ENCODE measurements at places on chromosomes 5 and 9.
A peak's percentile ranks its signal among the peaks of the same experiment; 100 is the strongest.

DNA sequence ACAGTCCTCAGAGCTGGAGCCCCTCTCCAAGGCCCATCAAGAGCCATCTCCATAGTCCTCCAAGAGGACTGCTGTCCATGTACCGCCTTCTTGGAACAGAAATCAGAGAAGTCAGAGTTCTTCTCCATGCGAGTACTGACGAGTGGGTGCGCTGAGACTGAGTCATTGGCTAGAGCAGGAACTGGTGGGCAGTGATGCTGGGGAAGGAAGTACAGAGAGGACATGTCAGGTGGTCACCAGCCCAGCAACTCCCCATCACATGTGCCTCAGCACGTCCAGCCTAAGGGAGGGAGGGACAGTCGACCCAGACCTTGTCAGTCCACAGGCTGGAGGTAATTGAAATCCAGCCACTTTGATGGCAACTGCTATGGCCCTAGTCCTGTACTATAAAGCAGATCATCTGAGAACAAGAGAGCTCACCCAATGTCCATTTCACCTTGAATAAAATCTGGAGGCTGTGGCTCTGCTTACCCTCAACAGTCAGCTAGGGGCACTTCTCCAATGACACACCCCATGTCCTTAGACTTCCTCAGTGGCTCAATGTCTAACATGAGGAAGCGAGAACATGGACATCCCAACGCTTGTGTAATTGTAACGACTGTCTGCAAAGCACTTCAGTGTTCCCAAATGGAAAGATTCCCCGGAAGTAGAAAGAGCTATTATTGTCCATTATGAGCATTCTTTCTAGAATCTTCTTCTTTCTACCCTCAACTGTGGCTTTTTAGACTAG, 15.0 kb upstream of the FBP1 start:
- DNase-seq, result no peak

DNA sequence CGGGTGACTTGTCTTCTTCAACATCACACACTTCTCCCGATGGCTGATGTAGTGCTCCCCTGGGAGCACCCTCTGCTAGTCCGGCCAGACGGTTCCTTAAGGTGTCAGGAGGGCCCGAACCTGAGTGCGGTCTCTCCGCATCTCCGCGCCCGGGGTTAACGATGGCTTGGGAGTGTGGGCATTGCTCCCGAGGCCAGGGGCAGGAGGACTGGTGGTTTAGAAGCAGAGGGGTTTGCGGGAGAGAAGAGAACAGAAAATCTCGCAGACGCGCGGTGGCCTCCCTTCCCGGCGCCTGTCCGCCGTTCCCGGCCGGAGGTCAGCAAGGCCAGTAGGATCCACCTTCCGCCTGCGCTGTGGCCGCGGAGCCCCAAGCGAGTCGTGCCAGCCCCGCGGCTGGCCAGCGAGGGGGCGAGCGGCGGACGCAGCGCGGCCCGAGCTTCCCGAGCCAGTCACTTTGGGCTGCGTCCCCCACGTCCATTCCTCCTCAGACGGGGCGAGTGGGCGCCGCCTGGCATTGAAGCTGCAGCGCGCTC, 700 bp downstream of the CDO1 start:
- DNase-seq, result peak; percentile 63

DNA sequence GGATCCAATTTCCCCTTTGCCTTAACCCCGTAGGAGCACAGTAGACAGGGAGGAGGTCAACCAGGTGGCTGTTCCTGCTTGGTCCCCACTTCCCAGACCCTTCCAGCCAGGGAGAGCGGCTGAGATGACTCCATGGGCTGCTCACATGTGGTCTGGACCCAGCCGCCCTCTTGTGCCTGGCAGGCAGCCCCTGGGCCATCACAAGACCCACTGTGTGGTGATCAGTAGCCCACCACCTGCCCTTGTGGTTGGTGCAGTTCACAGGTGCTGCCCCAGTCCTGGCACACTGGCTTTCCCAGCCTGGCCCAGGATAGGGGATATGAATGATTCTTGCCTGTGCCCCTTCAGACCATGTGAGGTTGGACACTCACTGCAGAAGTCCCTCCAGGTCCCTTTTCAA, 1556.7 kb downstream of the FOXD4L5 start:
- no peak for DNase-seq

- no peak for DNase-seq
These were observed 25.8 kb downstream of the C5 start for GRCh38 chr9:121024237-121024636.

DNA sequence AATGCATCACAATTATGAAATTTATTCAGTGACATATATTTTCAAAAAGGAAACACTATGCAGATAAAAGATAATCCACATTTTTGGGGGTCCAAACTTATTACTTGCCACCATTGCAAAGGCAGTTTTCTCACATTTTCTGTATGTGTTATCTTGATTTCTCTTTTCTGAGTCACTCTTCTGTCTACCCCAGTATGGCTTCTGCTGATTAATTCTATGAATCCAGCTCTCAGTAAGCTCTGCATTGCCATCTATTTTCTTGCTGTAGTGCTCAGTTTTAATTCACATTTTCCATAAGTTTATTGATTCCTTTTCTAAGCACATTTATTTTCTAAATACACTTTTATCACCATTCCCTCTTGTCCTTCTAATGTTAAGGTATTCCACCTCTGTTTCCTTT, 1.7 kb downstream of the IFNA10 start:
- no peak for DNase-seq

- no peak for DNase-seq
These were observed 80.2 kb downstream of the OSTF1 start for GRCh38 chr9:75168270-75169178.

DNA sequence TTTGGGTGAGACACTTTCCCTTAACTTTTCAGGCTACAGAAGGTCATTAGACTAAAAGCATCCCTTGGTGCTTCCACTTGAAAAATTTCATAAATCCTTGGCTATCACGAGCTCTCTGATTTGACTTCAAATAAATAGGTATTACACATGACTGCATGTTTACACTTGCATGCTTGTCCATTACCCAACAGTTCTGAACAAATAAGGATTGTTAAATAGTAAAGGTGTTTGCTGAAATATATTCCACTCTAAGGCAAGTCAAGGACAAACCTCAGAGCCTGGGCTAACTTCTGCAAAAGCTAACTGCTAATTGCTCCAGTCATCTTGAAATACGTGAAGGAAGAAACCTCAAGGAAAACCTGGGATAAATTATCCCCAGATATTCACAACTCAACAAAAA, 14.5 kb downstream of the FBXW2 start:
- no peak for DNase-seq

DNA sequence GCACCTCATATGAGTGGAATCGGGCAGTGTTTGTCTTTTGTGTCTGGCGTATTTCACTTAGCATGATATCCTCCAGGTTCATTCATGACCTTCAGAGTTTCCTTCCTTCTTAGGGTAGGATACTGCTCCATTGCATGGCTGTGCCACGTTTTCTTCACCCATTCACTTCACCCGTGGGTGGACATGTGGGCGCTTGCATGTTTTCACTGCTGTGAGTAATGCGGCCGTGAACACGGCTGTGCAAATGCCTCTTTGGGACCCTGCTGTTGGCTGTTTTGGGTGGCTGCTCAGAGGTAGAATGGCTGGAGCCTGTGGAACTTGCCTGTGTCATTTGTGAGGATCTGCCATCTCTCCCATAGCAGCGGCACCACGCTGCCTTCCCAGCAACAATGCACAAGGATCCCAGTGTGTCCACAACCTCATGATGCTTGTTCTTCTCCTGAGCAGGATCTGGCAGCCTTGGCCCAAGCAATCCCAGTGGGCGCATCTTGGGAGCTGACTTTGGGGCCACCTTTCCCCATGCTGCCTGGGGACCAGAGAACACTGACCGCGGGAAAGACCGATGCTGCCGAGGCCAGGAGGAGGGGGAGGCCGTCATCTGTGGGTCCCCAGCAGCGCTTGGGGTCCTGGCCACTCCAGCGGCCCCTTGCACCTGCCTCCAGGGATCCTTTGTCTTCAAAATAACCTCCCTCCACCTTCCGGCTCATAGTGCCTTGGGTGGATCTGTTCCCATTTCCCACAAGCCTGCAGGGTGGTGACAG, 2.3 kb upstream of the SCGB3A1 start:
- DNase-seq, result no peak

- DNase-seq, result no peak
These were observed 62.2 kb downstream of the EPB41L4B start for GRCh38 chr9:109258481-109259302.

DNA sequence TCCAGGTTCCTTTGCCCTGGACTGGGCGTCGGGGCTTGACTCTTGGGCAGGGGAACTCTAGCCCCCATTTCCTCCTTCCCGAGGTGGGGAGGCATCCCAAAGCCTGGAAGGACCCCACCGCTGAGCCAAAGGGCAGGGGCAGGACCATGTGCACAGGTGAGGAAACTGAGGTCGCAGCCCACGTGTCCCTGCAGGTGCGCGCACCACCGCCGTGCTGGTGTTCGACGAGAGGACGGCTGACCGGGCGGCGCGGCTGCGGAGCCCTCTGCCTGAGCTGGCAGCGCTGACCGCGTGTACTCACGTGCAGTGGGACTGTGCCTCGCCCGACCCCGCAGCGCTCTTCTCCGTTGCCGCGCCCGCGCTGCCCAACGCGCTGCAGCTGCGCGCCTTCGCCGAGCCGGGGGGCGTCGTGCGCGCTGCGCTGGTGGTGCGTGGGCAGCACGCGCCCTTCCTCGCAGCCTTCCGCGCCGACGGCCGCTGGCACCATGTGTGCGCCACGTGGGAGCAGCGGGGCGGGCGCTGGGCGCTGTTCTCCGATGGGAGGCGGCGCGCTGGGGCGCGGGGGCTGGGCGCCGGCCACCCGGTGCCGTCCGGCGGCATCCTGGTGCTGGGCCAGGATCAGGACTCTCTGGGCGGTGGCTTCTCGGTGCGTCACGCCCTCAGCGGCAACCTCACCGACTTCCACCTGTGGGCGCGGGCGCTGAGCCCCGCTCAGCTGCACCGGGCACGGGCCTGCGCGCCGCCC, 2.8 kb downstream of the ADGRD2 start:
- no peak for DNase-seq

GRCh38 chr5:125536582-125536981, 790.1 kb upstream of the ZNF608 start:
- DNase-seq, result no peak

DNA sequence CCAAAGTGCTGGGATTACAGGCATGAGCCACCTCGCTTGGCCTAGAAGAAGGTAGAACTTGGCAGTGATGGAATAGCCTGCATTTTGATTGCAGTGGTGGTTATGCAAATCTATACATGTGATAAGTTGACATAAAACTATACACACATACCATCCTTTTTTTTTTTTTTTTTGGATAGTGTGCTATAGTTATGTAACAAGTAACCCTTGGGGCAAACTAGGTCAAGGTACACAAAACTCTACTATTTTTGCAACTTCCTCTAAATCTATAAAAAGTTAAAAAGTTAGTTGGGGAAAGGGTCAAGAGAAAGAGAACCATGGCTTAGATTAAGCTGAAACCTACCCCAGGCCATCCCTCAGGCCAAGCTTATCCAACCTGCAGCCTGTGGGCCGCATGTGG, 11.1 kb downstream of the TRIM14 start:
- no peak for DNase-seq

GRCh38 chr5:80931411-80931810, 28.8 kb upstream of the RASGRF2 start:
- DNase-seq, result no peak

DNA sequence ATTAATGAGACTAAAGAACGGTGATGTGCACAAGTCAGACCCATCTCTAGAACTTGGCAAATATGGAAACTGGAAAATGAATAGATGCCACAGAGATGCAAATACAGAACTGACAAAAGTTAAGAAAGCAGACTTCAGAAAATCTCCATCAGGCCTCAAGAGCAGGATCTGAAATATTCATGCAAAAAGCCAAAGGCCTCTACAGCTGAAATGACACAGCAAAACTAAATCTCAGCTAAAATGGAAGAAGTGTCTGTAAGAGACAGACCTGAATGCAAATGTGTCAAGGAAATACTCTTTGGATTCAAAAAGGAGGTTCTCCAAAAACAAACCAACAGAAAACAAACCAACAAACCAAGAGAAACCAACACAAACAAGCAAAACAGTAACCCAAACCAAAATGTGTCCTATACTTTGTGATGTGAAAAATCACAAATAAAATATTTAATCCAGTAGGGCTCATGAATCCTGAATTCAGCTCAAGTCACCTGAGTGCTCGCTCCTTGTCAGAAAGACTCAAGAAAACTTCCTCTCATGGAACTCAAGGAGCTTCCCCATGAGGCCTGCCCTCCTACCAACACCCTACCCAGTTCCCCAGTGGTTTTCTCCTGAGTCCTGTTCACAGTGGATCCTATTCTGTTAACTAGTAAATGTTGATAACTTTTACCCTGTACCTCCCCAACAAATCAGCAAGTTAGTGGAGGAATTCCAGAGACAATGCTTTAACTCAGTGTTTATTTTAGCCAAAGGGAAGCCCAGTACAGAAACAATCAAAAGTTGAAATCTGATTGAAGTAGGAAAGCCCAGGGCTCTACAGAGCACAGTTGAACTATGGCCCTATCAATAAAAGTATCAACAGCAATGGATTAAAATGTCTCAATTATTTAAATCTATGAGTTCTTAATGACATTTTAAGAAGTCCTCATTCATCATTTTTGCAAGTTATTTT, 14.6 kb downstream of the MRPS27 start:
- DNase-seq, result no peak

GRCh38 chr9:136201609-136202453, 3.1 kb downstream of the LHX3 start:
- DNase-seq, result peak; percentile 40

GRCh38 chr5:97576956-97577355, 393.9 kb upstream of the RIOK2 start:
- DNase-seq, result no peak

DNA sequence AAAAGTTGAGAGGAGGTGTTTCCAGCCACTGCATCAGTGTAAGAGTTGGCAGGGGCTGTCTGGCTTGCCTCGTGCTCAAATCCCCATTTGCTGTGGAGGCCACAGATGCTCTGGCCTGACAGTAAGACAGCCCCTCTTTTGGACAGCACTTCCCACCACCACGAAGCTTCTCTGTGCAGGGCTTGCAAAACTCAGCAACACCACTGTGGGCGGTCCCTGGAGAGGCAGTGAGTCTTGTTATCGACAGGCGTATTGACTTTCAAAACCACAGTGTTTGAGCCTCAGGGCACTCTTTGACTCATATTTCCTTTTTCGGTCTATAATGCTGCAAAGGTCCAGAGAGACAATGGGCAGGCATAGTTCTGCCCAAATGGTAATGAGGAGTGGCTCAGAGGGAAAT, 539.5 kb downstream of the EBF1 start:
- no peak for DNase-seq

GRCh38 chr5:78827725-78828124, 157.4 kb downstream of the ARSB start:
- DNase-seq, result no peak

DNA sequence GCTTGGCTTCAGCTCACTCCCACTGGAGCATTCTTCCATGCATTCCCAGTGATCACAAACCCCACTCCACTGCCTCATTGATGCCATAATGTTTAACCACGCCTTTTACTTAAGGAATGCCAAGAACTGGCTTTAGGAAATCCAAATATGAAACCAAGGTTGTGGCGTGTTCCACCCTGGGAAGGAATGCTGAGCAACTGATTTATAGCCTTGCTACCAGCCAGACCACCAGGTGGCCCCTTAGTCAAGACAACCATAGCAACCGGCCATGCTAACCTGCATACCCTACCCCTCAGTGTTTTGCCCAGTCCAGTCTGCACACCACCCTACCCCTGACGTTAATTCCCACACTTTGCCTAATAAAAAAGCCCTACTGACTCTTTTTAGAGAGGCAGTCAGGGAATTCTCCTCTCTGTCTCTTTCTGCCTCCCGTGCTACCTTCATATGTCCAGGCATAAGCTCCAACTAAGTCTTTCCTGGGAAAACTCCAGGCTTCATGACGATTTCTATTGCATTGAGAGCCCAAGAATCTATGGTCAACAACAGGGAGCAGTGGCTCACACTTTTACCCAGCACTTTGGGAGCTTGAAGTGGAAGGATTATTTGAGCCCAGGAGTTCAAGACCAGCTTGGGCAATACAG, 27.0 kb upstream of the PRRC2B start:
- no peak for DNase-seq

Data from Right ventricle myocardium inferior (tissue), 1 donor.